ENCODE measurements at places on chromosomes 4 and X.

DNA sequence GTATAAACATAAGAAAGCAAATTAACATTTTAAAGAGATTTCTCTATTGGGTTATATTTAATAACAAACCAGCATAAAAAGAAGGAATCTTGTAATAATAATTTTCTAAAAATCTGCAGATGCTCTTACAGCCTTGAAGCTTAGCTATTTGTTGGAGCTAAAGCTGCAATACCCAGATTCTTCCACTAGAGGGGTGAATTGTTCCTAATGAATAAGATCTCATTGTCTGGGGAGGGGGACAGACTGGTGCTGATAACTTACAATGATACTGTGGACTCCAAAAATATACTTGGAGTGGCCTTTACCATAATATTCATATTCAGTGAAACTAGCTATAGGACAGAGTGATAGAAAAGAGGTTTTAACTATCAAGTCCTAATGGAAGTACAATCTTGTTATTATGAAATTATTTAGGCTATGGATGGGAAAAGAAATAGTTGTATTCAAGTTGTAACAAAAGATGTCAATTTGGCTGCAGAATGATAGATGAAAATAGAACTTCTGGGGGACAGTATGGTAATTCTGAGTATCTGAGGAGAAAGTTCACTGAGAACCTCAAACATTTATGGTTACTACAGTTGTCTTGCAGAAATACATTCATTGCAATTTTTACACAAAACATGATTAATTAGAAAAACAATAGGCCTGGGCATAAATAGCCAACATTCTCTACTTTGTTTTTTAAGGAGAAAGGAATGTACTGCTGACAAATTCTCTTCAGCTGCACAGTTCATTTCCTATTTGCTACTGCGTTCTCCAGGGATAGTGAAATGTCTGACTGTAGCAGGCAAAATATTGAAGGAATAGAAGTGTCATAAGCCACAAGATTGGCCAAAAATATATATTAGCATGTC lies 443.3 kb downstream of the GBA3 start:
- DNase-seq: peak; percentile 33

DNA sequence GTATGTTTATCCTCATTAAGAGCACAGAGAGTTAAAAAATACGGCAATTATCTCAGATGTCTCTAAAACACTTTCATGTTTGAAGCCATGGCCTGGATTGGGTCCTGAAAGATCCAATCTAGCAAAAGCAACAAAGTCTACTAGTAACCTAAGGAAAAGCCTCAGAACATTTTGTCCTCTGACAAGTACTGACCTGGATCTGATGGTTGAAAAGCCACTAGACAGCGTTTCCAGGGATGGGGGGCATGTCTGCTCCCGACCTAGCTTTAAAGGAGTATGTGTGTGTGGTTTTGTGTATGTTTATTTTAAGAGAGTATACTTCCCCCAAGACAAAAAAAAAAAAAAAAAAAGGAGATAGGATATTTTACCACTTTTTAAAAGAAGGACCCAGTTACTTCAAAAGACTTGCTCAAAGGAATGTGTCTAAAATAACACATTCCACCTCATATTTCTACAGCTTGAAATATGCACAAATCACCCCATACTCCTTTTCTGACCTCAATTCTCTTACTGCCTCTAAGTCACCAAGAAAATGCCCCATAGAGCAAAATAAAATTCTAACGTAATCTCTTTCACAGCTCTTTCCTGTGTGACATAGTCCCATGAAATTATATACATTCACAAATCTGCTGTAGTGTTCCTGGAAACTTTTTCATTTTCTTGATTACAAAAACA lies 189.0 kb upstream of the TTC29 start:
- no peak for DNase-seq

GRCh38 chrX:15988661-15989603 lies 134.3 kb upstream of the AP1S2 start:
- DNase-seq: no peak

GRCh38 chrX:149516604-149517003 lies 11.5 kb upstream of the IDS start:
- DNase-seq: no peak

DNA sequence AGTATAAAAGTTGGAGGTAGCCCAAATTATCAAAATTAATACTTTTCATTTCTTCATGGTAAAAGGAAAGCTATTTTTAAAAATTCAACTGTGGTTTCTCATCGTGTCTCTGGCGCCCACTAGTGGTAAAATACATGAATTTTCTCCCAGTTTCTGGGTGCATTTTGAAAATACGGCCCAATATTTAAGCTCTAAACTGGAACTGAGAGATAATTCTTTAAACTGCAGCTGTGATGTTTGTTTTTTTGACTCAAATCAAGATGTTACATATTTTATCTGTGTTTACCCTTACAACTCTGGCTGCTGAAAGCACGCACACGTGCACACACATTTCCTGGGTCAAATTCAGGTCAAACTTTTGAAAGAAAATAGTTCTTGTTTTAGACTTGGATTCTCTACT lies 123.9 kb upstream of the ACSL4 start:
- no peak for DNase-seq

DNA sequence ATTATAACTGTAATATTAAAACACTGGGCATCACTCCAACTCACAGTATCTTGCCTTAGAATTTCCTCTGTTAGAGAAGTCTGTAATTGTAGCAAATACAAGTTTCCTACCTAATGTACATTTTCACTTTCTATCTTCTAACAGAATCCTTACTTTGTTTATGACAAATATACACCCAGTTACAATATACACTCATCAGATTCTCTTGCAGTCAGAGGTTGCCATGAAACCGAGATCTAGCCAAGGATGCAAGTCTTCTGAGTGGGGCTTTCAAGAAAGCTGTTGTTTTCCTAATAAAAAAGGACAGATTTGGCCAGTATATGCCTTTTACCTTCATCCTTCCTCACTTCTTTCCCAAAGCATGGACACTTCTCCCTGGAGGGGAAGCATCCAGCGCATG lies 228.9 kb downstream of the SCFD2 start:
- DNase-seq: no peak

GRCh38 chrX:142036116-142036515 lies 132.4 kb downstream of the MAGEC1 start:
- DNase-seq: no peak

DNA sequence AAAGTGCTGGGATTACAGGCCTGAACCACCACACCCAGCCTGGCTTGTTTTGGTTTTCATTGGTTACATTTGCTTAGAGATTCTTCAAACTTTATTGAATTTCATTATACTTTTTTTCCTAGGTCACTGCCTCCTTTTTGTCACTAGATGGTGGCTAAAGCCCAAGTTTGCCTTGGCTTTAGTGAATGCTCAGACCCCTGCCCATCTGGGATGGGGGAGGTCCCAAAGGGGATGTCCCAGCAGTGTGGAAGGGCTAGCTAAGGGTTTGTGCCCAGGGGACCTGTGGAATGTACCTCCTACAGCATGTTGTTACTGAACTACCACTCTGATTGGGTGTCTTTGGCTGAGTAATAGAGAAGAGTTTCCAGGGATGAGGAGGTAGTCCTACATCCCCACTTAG lies 58.4 kb downstream of the CEP135 start:
- no peak for DNase-seq

- no peak for DNase-seq
Observed at GRCh38 chr4:65050786-65051185, 619.5 kb downstream of the EPHA5 start.

GRCh38 chr4:25020236-25020635 lies 10.5 kb downstream of the LGI2 start:
- no peak for DNase-seq

GRCh38 chrX:37782359-37782758 lies 2.5 kb downstream of the CYBB start:
- DNase-seq: no peak

- no peak for DNase-seq
Observed at GRCh38 chr4:173211838-173212237, 43.2 kb downstream of the GALNT7 start.

- DNase-seq: peak; percentile 83
Observed at GRCh38 chr4:168923526-168924194, 86.4 kb downstream of the CBR4 start.

DNA sequence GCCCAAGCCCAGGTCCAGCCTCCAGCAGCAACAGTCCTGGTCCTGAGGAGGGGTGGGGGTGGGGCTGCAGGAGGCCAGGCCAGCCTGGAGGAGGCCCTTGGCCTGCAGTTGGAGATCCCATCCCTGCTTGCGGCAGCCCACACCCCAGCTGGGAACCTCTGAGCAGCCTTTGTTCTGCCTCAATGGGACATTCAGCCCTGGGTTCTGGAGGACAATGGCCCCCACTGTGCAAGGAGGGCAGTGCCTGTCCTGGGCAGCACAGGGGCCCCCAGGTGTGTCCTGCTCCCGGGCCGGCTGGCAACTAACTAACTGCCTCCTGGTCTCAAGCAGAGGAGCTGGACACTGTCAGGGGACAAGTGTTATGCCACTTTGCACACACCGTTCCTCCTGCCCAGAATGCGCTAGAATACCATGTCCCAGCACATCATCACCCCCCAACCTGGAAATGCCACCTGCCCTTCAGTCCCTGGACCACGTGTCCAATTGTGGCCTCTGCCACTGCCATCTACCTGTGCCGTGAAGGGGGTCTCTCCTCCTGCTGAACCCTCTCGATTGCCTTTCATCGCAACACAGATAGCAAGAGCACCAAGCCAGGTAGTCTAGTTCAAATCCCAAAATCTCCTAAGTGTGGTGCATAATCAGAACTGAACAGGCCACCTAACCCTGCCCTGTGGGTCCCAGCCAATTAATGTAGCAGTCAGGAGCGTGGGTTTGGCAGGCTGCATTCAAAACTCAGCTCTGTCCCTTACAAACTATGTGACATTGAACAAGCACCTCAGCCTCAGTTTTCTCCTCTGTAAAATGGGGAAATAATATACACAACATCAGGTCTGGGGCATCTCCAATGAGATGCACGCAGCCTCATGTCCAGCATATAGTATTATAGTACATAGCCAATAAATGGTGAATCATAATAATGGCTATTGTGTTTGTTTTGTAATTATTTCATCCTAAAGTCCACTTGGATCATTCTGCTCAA lies 8.8 kb downstream of the PPP2R2C start:
- DNase-seq: no peak

- no peak for DNase-seq
Observed at GRCh38 chr4:7503559-7504249, 69.0 kb upstream of the PSAPL1 start.

DNA sequence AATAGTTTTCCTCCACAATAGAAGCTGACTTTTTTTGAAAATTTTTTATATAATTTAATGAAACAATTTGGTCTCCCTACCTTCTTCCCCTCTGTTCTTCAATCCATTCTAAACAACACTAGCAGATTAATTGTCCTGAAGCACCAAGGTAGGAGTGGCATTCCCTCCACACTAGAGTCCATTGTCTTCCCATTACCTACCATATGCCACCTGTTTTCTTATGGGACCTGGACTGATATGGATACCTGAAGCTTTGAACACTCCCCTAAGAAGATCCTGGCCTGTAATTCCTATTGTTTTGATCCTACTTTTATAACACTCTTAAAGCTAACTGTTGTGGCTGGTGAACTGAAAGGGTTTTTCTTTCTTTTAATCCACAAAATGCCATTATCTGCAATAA lies 92.0 kb downstream of the APBB2 start:
- DNase-seq: no peak

DNA sequence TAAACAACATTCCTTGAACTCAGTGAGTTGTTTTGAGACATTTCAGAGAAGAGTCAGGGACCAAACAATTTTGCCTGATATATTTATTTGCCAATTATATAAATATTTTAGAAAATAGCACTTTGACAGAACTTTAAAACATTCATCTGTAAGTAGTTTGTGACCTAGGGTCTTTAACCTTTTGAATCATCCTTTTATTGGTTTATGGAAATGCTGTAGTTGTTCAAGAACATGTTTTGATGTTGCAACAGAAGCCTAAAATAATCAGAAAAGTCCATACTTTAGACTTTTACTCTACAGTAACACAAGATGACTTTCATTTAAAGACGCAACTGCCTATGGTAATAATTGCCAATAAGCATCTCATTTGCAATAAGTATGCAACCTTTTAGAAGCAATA lies 43.0 kb downstream of the CXCL1 start:
- no peak for DNase-seq

GRCh38 chr4:64305565-64306254 lies 103.5 kb downstream of the TECRL start:
- no peak for DNase-seq

DNA sequence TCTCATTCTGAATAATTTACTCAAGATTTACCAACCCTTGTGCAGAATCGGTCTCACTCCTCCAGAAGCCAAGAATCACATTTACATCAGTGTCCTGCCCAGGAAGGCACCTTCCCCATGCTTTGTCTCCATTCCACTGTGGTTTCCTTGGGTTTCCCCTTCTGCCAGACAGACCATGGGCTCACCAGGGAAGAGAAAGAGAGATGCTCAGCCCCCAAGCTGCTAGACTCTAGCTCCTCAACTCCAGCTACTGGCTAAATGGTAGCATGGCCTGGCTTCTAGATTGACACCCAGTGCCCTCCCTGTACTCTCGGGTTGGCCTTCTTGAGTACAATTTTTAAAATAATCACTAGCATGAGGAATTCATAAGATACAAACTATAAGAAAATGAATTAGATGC lies 12.9 kb downstream of the TLR10 start:
- DNase-seq: no peak

DNA sequence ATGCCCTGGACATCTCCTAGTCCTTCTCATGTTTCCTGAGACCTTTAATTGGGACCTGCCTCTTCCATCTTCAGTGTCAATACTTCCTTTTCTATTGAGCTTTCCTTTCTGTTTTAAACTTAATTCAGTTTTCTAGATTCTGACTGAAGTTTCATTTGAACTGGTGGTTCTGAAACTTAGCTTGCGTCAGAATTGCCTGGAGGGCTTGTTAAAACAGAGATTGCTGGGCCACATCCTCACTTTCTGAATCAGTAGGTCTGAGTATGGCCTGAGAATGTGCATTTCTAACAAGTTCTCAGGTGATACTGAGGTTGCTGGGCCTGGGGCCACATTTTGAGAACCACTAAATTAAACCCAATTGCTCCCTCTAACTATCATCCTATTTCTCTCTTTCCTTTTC lies 152.1 kb upstream of the DGKK start:
- no peak for DNase-seq

GRCh38 chr4:104451573-104451972 lies 43.1 kb downstream of the CXXC4 start:
- DNase-seq: peak; percentile 18

- DNase-seq: no peak
Observed at GRCh38 chr4:136893573-136893972, 638.7 kb downstream of the PCDH18 start.

DNA sequence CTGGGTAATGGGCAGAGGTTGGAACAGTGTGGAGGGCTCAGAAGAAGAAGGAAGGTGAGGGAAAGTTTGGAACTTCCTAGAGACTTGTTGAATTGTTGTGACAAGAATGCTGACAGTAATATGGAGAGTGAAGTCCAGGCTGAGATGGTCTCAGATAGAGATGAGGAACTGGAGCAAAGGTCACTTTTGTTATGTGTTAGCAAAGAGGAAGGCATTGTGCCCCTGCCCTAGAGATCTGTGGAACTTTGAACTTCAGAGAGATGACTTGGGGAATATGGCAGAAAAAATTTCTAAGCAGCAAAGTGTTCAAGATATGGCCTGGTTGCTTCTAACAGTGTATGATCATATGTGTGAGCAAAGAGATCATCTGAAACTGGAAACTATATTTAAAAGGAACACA lies 37.9 kb upstream of the MSX1 start:
- no peak for DNase-seq

- DNase-seq: no peak
Observed at GRCh38 chrX:135981668-135982067, 3.6 kb upstream of the SLC9A6 start.
